ENCODE measurements at places on chromosomes 16 and 17.

GRCh38 chr17:82896071-82897000 lies 56.5 kb upstream of the ZNF750 start:
- no peak for DNase-seq

DNA sequence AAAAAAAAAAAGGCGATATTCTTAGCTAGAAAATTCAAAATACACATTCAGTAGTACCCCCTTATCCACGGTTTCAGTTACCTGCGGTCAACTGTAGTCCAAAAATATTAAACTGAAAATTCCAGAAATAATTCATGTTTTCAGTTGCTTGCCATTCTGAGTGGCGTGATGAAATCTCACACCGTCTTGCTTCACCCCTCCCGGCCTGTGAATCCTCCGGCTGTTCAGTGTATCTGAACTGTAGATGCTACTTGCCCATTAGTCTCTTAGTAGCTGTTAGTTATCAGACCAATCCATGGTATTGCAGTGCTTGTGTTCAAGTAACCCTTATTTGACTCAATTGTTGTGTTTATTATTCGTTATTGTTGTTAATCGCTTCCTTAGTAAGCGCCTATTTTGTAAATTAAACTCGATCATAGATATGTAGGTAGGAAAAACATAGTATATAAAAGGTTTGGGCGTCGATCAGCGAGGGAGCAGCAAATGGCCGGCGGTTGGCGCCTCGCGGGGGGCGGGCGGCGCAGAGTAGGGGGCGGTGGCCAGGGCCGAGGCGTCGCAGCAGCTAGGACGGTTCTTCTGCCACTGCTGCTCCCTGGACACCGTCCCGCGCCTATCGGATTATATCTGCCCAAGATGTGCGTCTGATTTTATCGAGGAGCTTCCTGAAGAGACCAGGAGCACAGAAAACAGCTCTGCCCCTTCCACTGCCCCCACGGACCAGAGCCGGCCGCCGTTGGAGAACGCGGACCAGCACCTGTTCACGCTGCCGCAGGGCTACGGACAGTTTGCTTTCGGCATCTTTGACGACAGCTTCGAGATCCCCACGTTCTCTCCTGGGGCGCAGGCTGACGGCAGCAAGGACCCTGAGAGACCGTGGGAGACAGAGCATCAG lies 39.8 kb upstream of the AKAP1 start:
- DNase-seq, result no peak

DNA sequence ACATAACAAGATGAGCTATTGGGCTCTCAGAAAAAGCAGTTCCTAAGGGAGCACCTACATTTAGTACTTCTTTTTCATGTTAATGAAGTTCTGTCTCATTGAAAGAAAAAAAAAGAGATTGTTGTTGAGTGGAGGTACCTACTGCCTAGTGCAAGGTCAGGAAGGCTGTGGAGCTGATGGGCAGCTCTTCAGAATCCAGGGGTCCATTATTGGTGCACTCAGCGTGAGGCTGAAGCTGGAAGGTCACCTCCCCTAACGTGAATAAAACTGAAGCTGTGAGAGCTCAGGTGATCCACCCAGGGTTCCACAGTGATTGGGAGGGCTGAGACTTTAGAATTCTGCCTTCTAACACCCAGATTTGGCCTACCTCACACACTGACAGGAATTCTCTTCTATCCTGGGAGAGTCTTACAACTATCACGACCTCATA lies 153.9 kb upstream of the TBX2 start:
- DNase-seq, result no peak

DNA sequence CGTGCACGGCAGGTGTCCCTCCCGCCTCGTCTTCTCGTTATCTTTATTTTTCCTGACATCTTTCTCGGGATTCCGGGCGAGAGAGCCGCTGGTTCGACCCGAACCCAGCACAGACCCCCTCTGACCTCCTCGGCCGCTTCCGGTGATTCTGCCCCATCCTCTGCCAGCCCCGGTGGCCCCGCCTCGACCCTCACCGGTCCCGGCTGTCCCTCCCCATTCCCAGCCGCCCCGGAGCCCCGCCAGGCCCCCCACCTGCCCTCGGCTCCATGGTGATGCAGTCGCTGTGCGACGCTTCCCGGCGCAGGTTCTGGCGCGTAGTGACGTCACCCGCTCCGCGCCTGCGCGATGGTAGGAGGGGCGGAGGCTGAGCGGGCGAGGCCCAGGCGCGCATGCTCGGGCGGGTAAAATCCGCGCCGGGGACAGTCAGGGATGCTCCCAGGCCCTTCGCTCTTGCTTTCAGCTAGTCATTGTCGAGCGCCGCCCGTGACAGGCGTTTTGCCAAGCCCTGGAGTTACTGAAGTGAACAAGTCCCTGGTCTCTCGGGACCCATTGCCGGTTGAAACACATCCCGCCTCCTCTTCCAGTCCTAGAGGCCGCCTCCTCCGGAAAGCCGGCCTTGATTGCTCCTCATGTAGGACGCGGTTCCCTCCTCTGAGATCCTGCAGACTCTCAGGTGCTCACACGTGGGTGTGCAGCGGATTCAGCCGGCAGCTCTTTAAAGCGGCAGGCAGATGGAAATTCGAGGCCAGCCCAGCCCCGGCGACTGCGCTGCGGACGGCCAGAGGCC lies at the start of gene MTHFSD:
MTHFSD (minus strand) TSS at position 319 of the 787 bp plus-strand sequence; CDS start at position 268, 51 bp downstream.
- DNase-seq, result peak; percentile 100

- DNase-seq, result no peak
Measured at GRCh38 chr16:31428279-31428597, at the start of gene COX6A2. COX6A2 (minus strand) TSS chr16:31428360; CDS start chr16:31428325, 35 bp downstream.

GRCh38 chr17:73349138-73349537 lies 37.3 kb upstream of the CDC42EP4 start:
- DNase-seq, result no peak

GRCh38 chr16:84033251-84034195 lies 9.1 kb downstream of the SLC38A8 start:
- DNase-seq, result no peak

- DNase-seq, result no peak
Measured at GRCh38 chr17:11795906-11796305, 197.6 kb downstream of the DNAH9 start.
